ENCODE measurements at places on chromosomes 3 and 15.
A peak's percentile ranks its signal among the peaks of the same experiment; 100 is the strongest.

- no peak for DNase-seq
Observed at GRCh38 chr3:111603679-111604078, 8.5 kb upstream of the ZBED2 start.

DNA sequence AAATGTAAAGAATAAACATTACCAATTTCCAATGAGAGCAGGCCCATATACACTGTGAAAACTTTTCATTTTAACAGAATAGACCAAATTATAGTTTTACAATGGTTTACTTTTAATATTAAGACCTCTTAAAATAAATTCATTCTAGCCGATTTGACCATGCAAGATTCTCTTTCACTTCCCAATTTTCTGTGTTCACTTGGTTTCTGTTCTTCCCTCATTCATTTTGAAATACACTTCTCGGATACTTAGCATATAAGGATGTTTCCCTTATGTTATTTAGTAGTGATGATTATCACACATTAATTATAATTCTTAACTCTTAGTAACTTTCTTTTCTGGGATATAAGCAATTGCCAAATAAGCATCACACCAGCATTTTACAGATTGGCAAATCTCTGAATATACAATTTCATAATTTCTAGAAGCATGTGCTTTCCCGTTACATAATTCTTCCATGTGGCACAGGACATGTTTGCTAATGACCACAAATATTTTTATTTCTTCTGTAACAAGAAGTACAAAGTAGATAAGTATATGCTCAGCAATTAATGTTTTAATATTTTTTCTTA, 13.9 kb downstream of the OR5H15 start:
- DNase-seq = no peak

DNA sequence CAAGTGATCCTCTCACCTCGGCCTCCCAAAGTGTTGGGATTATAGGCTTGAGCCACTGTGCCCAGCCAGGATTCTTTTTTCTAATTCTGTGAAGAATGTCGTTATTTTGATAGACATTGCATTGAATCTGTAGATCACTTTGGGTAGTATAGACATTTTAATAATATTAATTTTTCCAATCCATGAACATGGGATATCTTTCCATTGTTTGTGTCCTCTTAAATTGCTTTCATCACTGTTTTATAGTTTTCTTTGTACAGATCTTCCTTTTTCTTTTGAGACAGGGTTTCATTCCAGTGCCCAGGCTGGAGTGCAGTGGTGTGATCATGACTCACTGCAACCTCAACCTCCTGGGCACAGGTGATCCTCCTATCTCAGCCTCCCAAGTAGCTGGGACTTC, 11.6 kb upstream of the KCTD6 start:
- no peak for DNase-seq

DNA sequence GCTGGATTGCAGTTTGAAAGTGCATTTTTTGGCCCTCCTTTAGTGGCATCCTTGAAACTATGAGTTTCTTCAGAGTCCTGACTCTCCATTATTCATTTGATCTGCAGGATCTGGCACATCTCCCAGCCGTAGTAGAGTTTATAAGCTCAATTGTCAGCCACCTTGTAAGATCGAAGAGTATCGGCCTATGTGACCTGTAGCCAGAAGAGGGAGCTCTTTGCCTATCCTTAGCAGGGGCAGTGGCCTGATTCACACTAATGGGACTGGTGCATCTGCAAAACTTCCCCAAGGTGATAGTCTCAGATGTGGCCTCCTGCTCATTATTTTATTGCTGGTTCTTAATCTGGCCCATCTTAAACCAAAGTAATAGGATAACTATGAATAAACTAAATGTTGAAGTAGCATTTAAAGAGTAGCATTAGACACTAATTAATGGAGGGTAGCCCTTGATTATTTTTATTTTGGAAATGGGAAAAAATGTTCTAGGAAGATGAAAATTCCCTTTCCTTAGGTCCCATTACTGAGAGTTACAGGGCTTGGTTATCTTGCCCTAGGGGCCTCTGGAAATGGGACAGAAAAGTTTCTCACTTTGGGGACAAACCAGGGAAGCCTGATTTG, 21.2 kb downstream of the GCSAM start:
- peak; percentile 85 for DNase-seq

- no peak for DNase-seq
Observed at GRCh38 chr3:133588784-133589465, 15.4 kb downstream of the CDV3 start.

GRCh38 chr15:88454867-88455810, 12.0 kb downstream of the MRPL46 start:
- DNase-seq = peak; percentile 87

GRCh38 chr15:69539345-69539744, 86.7 kb downstream of the RPLP1 start:
- no peak for DNase-seq

- no peak for DNase-seq
Observed at GRCh38 chr3:110198717-110199587, 861.6 kb upstream of the DPPA4 start.

GRCh38 chr3:47762233-47762632, 19.5 kb downstream of the SMARCC1 start:
- DNase-seq = no peak

- DNase-seq = no peak
Observed at GRCh38 chr3:119883461-119884160, 101.7 kb downstream of the NR1I2 start.

DNA sequence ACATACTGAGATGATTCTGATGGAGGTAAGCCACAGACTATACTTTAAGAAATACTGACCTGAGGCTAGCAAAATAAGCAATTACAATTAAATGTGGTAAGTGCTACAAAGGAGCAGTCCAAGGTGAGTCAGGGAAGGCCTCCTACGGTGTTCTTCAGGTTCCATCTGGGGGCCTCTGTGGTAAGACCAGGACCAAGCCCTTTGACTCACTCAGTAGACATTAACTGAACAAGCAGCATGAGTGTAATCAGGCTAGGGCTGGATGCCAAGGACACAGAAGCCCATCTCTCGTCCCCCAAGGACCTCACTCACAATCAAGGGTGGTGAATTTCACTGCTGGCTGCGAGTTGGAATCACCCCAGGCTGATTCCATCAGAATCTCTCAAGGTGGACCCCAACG, 37.3 kb downstream of the DZIP1L start:
- no peak for DNase-seq

GRCh38 chr3:25849641-25850385, 59.9 kb downstream of the OXSM start:
- no peak for DNase-seq

- no peak for DNase-seq
Observed at GRCh38 chr15:63041974-63042876, at the start of gene TPM1. TPM1 (plus strand) TSS chr15:63042747; CDS start chr15:63042830, 83 bp downstream.
